Activated CD8-positive, alpha-beta T cell treated with anti-CD3 and anti-CD28 coated beads for 36 hours (primary cell): ENCODE measurements at places on chromosomes 11 and 22. TPM values are rescaled to one million over a fixed set of nuclear protein-coding genes. Genes with fewer than 3 reads are reported as not detected.

Gene ASCL2
- 2.7 TPM for total RNA-seq

Gene KDM4D
- 1.1 TPM for total RNA-seq

GRCh38 chr11:2701230-2701629 is 1.4 kb upstream of the KCNQ1OT1 start:
- H3K4me1 ChIP-seq = peaks cover 13% of the 10 kb centered on the region
- no peak for DNase-seq
- H3K27me3 ChIP-seq = no peaks in the 10 kb centered on the region
- H3K27ac ChIP-seq = peak overlapping the region; percentile 38
- H3K4me3 ChIP-seq = peak overlapping the region; percentile 66
- peaks cover 8% of the 10 kb centered on the region for H3K36me3 ChIP-seq

DNA sequence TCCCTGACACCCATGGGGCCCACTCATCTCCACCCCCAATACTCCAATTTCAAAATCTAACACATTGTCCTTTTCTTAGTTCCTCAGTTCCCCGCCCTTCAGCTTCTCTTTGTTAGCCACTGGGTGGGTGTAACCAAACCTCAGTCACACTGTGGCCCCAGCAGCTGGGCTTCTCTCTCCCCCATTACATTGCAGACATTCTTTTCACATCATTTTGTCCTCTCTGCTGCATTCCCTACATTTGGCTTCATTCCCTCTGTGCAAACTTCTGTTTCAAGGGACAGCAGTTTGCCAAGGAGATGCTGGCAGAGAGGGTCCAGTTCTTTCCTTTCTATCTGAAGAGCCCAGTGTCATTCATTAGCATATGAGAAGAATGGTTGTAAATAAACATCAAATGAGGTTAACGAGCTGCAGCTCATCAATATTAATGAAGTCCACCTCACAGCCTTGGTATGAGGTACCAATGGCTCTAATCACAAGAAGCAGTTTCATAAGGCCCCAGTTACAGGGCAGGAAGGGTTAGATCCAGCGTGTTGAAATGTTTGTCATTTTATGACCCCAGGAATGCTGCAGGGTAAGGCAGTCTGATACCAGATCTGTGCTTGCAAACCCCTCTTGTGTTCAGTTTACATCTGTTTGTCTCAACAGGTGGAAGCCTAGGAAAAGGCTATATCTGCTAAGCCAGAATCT is 72.3 kb downstream of the ARFGAP2 start:
- H3K36me3 ChIP-seq = no peaks in the 10 kb centered on the region
- no peaks in the 10 kb centered on the region for H3K27me3 ChIP-seq
- no peak for DNase-seq
- no peak overlapping the region for H3K27ac ChIP-seq
- H3K4me1 ChIP-seq = peaks cover 9% of the 10 kb centered on the region

Gene THY1
- 0.40 TPM for total RNA-seq

DNA sequence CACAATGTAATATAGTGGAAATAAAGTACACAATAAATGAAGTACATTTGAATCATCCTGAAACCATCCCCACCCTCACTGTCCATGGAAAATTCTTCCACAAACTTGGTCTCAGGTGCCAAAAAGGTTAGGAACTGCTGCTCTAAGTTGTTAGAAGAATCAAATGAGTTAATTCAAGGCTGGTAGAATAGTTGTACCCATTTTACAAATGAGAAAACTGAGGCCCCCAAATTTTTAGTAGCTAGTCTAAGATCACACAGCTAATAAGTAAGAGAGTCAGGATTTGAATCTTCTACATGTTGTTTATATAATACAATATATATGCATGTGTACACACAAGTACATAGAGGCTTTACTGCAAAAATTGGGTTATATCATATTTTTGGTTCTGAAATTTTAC is 43.1 kb downstream of the MIAT start:
- H3K4me3 ChIP-seq = no peak overlapping the region
- DNase-seq = no peak
- no peaks in the 10 kb centered on the region for H3K27me3 ChIP-seq
- peaks cover 24% of the 10 kb centered on the region for H3K36me3 ChIP-seq
- H3K4me1 ChIP-seq = peaks cover 8% of the 10 kb centered on the region
- no peak overlapping the region for H3K27ac ChIP-seq

DNA sequence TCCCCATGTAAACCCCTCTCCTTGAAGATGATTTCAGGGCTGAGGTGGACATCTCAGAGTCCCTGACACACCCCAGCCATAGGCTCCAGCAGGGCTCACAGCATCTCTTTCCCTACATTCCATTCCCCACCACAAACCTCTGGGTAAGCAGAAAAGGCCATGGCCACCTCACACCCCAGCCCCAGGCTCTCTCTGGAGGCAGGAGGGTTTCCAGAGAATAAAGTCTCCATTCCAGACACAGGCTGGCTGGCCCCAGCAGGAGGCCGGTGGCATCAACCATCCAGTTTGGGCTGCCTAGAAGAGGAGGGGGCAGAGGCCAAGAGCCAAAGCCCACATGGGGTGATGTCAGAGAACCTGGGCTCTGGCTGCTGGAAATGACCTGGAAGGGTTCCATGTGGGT is 61.4 kb downstream of the TP53I11 start:
- no peaks in the 10 kb centered on the region for H3K4me1 ChIP-seq
- H3K27me3 ChIP-seq = no peaks in the 10 kb centered on the region
- no peaks in the 10 kb centered on the region for H3K36me3 ChIP-seq
- H3K27ac ChIP-seq = no peak overlapping the region
- DNase-seq = no peak
- H3K4me3 ChIP-seq = no peak overlapping the region
